Omental fat pad (tissue), 4 donors: ENCODE measurements at places on chromosomes 6 and 20. TPM values are rescaled to one million over a fixed set of nuclear protein-coding genes. Genes with fewer than 3 reads are reported as not detected.

- DNase-seq, result peak; percentile 44
These were observed 150.3 kb downstream of the SYCP2 start for GRCh38 chr20:59782986-59783640.

GRCh38 chr6:79313254-79313653, 78.8 kb upstream of the HMGN3 start:
- no peak for DNase-seq

DNA sequence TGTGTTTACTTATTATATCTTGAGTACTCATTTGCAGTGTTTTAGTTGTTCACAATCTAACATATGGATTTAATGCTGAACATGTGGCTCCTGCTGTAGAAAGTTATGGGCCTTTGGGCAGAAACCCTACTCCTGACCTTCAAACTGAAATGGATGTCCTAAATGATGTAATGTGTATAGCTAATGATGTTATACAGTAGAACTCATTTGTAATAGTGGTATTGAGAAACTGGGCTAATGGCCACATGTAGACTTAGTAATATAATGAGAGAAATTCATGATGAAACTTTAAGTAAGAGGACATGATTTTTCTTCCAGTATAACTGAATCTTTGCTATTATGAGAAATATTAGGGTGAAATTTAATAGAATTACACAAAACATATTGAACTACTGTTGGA, 121.3 kb upstream of the PTPRK start:
- DNase-seq, result no peak

GRCh38 chr6:63817492-63818050, 182.0 kb downstream of the PHF3 start:
- DNase-seq, result no peak

DNA sequence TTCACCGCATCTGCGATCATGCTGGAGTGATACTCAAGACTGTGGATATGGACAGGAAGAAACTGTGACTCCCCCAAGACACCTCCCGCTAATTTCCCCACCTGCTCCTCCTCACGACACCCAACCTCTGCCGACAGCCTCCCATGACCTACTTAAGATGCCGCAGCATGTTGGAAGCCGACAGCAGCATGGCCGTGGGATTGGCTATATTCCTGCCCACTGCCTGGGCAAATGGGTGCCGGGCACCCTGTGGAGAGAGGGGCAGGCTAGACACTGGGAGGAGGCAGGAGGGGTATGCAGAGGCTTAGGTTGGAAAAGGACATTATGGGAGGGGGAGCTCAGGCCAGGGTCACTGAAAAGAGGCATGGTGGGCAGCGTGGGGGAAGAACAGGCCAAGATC, 4.5 kb downstream of the IDH3B start:
- no peak for DNase-seq

DNA sequence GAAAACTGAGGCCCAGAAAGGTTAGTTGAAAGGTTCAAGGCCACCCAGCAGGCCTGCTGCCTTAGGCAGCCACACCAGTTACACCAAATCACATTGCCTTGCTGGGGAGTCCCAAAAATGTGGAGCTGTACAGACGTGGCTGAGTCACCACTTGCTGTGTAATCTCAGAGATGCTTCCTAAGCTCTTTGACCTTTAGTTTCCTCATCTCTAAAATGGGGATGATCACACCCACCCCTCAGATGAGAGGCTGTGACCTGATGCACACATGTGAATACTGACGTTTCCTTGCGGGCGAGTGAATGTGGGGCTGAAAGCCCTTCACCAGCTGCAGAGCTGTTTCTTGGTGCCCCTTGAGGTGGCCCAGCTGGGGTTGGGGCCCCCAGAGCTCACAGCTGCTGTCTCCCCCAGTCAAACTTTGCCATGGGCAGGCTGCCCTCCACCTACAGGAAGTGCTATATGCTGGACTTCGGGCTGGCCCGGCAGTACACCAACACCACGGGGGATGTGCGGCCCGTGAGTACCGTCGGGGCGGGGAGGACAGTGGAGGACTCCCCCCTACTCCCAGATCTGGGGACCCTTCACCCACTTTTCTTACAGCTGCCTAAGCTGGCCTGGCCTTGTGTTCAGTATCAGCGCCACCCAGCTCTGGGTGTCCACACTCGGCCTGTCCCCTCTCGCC, 11.0 kb downstream of the TTBK1 start:
- no peak for DNase-seq

DNA sequence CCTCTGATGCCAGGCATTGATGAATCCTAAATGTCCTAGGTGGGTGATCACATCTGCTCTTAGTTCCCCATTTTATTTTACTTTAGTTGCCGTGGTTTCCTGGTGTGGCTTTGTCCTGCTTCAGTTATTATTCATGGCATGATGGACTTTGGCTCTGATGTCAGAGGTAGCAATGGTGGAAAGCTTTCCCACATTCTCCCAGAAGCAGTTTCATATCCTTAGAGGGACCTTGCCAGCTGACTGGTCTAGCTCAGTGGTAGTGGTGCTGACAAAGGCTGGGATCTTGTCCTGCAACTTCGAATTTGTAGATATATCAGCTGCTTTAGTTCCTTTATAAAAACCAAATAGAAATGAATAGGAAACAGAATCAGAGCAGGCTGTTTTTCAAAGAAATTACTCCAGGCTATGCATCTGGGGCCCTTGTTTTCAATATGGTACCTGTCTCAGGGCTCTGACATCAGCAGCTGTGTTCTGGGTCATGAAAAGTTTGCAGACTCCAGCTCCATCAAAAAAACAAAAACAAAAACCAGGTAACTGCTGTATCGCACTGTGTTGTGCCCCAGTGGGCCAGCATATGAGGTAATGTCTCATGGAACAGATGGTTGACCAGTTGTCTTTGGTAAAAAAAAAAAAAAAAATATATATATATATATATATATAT, 133.7 kb downstream of the PLCB4 start:
- DNase-seq, result no peak

GRCh38 chr20:61396262-61396848, 144.3 kb downstream of the CDH4 start:
- no peak for DNase-seq

DNA sequence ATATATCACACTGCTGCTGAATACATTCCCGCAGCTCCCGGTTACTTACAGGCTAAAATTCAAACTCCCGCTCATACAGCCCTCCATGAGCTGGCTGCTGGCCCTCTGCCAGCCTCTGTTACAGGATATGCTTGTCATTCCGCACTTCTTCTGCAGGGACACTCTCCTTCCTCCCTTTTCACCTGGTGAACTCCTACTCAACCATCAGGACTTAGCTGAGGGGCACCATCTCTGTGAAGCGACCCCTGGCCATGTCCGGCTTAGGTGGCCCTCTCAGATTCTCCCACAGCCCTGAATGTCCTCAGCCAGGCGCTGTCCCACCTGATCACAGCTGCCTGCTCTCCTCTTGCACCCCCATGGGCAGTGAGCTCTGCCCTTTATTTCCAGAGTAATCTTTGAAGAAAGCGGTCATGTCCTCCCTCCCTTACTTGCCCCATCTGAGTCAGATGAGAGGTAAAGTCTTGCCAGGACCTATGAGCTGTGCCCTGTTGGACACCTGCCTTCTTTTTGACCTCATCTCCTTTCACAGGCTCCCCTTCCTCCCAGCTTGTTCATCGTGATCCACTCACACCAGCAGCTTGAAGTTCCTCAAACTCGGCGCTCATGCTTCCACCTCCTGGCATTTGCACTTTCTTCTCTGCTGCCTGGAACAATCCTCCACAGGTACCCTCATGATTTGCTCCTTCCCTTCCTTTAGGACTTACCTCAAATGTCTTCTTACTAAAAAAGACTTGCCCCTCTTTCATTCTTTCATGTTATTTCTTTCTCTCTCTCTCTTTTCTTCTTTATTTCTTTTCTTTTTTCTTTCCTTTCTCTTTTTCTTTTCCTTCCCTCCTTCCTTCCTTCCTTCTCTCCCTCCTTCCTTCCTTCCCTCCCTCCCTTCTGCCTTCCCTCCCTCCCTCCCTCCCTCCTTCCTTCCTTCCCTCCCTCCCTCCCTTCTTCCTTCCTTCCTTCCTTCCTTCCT, 5.6 kb downstream of the CYP24A1 start:
- no peak for DNase-seq

DNA sequence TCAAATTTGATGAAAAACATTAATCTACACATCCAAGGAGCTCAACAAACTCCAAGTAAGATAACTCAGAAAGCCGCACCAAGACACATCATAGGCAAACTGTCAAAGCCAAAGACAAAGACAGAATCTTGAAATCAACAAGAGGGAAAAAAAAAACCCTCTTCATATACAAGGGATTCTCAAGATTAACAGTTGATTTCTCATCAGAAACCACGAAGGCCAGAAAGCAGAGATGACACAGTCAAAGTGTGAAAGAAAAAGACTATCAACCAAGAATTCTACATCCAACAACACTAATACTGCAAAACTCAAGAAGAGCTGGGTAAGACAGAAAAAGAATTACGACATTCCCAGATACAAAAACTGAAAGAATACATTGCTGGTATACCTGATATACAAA, 73.8 kb downstream of the CDK19 start:
- no peak for DNase-seq

The C6orf163 gene
- total RNA-seq, result 2.0 TPM

The ITPR3 gene
- total RNA-seq, result 28.1 TPM

The OR2H2 gene
- total RNA-seq, result not detected

The SNAP25 gene
- total RNA-seq, result 1.9 TPM

The HSPA1L gene
- total RNA-seq, result 0.48 TPM

The HDDC2 gene
- 72.4 TPM for total RNA-seq
